Germinal center (tissue), 1 donor: ENCODE measurements at places on chromosomes 7 and 10.

DNA sequence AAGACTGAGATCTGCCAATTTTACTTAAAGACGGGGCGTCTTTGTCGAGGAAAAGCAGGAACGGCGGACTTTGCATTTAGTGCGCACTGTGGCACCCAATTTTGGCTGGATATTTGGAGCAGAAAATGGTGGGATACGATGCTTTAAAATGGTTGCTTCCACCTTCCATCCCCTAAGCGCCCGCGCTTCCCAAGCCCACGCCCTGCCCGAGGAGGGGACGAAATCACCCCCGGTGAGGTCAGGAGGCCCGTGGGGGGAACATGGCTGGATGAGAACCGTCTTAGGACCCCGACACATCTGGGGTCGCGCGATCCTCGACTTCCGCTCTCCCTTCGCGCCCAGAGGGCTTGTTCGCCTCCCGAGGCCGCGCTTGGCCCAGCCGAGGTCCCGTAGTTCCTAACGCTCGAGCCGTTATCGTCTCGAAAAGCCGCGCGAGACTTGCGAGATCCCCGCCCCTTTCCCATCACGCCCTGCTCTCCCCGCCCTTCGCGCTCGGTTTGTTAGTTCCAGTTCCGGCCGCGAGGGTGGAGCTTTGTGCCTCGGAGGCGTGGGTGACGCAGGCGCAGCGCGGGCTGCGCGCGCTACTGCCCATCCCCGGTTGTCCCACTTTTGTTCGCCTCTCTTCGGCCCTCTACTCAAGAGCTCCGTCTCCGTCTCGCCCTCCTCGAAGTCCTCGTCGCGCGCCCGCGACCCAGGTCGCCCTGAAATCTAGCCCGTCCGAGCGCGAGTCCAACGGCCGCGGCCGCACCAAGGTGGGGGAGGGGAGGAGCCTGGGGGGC lies at the start of gene SRRT:
Gene SRRT, plus strand, starts transcription at position 527 of the 779 bp plus-strand sequence. CDS start 488 bp downstream, outside the sequence.
- peak; percentile 98 for DNase-seq

- DNase-seq, result no peak
Observed at GRCh38 chr7:48938539-48939295, 14.4 kb downstream of the CDC14C start.

DNA sequence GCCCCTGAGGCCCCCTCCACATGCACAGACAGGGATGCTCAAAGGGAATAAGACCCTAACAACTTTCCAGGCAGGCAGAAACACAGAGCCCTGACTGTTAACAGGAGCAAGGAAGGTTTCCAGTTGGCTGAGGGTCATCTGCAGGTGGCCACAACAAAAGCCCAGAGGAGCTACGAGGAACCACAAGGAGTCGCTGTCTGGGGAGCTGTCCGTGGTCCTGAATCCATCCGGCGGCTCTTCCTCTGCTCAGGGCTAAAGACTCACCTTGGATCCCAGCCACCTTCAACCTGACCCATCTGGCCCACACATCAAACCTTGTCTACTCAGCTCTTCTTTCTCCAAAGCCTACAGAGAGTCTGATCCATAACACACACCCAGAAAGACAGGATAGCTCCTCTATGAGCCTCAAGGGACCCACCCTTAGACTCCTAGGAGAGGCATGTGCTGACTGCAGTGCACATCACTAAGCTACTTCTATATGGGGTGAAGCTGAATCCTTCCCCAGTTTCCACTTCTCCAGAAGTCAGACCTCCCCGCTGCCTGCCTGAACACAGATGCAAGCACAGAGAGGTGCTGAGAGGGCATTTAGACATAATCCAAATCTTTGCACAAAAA lies 104.0 kb downstream of the SLIT1 start:
- DNase-seq, result peak; percentile 71

- DNase-seq, result no peak
Observed at GRCh38 chr7:154832557-154833138, 170.3 kb downstream of the PAXIP1 start.

DNA sequence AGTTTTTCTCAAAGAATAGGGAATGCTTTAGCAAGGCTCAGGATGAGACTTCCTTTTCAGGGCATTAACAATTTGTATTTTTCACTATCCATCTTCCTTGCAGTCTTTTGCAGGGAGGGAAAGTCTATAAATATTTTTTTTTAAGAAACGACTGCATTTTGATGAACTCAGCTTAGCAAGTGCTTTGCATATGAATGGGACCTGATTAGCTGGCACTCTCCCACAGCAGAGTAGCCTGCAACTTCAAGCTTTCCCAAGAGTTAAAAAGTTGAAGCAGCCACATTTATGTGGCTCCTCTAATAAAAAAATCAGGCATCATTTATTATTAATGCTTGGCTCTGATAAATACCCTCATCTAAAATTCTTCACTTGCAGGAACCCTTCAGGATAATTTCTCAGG lies 134.0 kb downstream of the GRID1 start:
- DNase-seq, result no peak

- DNase-seq, result no peak
Observed at GRCh38 chr7:71480791-71481190, 348.8 kb downstream of the GALNT17 start.

- no peak for DNase-seq
Observed at GRCh38 chr10:86365346-86366032, 1.1 kb downstream of the GRID1 start.

DNA sequence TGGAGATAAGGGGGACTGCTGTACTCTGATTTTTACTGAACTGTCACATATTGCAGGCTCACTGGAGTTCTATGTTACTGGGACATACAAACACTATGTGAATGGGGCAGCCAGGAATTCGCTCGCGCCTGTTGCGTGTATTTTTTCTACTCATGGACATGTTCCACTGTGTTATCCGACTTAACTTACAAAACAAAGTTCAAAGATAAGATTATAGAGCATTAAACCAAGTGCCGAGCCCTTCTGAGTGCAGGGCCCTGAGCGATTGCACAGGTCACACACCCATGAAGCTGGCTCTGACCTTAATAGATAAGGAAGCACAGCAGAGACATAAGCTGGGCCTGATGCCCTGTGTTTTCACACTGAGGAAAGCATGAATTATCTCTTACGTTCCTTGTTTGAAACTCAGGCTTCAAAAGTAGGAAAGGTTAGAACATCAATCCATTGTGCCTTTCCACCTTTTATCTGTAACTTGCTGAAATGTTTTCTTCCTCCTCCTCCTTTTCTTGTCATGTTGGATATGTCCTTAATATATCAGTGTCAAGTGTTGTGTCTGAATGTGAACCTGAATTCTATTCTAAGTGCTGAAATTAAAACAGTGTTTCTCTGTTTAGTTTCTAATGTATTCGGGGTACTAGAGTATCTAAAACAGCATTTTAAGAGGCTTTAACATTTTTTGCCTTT lies 273.8 kb downstream of the AUTS2 start:
- no peak for DNase-seq

DNA sequence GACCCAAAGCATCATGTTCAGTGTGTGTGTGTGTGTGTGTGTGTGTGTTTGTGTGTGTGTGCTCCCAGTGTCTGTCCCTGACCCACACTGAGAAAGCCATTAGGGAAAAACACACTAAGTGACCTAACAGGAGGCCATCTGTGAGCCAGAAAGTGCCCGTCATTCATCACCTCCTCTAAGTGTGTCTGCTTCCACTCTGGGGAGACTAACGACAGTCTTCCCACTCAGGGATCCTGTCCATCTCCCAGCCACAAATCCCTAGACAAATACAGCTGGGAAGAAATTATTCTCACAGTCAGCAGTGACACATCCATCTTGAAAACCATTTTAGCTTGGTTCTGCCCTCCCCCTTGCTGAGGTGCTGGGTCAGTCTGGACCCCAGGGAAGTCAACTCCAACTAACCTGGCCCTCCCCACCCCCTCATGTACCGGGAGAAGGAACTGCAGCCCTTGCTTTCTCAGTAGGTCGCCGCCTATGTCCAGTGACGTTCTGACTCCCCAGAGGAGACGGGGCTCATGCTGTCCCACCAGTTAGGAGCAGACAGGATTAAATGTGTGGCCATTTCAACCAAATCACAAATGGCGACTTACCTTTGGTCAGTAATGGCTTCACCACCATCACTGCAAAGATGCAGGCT lies 296.5 kb upstream of the ZNF32 start:
- DNase-seq, result no peak

DNA sequence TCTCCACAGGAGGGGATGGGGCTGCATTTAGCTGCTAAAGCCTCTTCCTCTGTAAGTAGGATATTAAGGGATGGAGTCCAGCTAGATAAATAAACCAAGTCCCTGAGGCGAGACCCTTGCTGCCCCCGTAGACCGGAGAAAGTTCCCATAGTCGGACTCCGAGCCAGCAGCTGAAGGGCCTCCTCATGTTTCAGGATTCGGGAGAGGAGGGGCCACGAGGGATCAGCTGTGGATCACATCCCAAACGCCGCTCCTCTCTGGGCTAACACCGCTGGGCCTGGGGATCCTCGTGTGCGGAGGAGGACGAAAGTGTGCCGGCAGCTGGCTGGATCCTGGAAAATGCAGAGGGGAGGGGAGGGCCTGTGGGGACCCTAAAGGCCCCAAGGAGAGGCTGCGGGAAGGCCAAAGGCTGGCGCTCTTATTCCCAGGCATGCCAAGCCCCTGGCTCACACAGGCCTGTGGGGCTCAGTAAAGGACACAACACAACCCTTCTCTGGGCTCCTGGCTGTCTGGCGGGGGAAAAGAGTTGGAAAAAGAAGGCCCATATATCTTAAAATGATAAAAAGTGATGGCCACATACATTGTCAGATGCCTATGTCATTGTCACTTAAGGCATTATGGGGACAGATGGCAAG lies 82.5 kb upstream of the TMEM72 start:
- no peak for DNase-seq

- DNase-seq, result no peak
Observed at GRCh38 chr7:284762-285722, 4.9 kb upstream of the FOXL3 start.

DNA sequence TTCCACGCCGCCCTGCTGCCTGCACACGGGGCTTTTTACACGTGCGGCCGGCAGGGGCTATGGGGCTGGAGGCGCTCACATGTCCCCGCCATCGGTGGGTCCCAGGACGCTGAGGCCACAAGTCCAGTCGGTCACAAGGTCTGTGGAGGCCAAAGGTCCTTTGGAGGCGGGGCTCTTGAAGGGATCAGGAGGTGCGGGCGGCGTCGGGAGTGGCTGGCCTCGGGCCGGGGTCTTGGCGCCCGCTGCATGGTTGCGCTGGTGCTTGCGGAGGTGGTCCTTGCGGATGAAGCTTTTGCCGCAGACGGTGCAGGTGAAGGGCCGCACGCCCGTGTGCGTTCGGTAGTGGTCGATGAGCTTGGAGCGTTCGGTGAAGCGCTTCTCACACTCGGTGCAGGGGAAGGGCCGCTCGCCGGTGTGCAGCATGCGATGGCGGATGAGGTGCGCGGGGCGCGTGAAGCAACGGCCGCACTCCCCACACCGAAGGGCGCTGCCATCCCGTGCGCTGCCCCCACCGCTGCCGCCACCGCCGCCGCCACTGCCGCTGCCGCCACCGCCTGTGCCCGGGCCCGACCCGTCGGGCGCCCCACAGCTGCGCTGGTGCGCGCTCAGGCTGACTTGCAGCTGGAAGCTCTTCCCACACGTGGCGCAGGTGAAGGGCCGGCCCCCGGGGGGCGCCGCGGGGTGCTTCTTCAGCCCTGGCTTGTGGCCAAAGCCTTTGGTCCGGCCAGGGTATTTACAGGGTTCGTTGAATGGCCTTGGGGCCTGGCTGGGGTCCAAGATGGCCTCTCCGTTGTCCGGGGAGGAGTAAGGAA lies 13.7 kb upstream of the ZNF777 start:
- no peak for DNase-seq
